Calu3 (cell line): ENCODE measurements at places on chromosomes 1 and 21. TPM values are rescaled to one million over a fixed set of nuclear protein-coding genes. Genes with fewer than 3 reads are reported as not detected.

DNA sequence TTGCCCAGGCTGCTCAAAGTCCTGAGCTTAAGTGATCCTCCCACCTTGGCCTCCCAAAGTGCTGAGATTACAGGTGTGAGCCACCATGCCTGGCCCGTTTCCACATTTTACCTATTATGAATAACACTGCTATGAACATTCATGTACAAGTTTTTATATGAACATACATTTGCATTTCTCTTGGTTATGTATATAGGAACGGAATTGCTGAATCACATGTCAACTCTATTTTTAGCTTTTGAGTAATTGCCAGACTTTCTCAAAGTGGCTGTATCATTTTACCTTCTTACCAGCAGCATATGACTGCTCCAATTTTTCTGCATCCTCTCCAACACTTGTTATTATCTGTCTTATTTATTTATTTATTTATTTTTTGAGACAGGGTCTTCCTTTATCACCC lies 2.7 kb downstream of the SPATA21 start:
- no peak for DNase-seq

DNA sequence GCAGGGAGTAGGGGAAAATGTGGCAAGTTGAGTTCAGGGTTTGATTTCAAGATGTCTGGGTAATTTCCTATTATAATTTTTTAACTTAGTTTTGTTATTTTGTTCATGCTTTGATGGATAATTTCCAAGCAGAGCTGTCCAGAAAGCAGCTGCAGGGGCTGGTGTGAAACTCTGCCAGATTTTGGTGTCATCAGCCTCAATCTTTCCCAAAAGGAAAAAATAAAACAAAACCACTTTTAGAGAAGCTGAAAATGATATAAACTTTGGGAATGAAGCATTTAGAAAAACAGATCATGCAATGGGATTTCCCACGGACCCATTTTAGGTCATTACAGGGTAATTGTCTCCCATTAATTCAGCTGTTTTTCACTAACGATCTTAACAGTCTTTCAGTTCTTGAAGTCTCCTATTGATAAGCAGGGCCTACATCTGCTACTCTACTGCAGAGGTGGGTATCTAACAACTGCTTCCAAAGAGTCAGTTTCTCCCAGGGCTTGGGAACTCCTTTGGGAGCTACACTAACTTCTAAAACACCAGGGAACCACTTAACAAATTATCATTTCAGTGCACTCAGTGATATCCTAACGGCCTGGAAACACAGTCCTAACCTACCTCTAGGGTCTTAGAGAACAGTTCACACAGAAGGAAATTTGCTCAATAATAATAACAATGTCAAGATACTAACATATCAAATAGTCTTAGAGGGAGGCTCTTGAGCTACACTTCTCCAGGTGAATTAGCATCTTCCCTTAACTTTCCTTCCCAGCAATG lies 12.3 kb downstream of the ZNF436 start:
- no peak for DNase-seq

DNA sequence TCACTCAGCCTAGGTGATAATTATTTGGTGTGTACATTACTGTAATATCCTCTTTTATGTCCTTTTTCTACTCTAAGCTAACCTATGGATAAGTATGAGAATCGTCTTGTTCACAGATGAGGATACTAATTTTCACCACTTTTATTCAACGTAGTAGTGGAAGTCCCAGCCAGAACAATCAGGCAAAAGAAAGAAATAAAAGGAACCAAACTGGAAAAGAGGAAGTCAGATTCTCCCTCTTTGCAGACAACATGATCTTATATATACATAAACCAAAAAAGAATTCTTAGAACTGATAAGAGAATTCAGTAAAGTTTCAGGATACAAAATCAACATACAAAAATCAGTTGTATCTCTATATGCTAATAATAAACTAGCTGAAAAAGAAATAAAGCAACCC lies 12.6 kb upstream of the RGL1 start:
- no peak for DNase-seq

- no peak for DNase-seq
Observed at GRCh38 chr1:244139655-244140054, 88.6 kb downstream of the ZBTB18 start.

SNRPE gene
- 195 and 224 TPM in 2 replicates for total RNA-seq
